ENCODE measurements at places on chromosomes 5 and 9. TPM values are rescaled to one million over a fixed set of nuclear protein-coding genes. Genes with fewer than 3 reads are reported as not detected.

Gene ADAMTS19
- 0.30 TPM for total RNA-seq

Gene SPATA31E1
- total RNA-seq: not detected

Gene VDAC1
- 577 TPM for total RNA-seq

Gene FCN2
- total RNA-seq: not detected

- H3K4me3 ChIP-seq: no peak overlapping the region
- no peak for DNase-seq
- no peaks in the 10 kb centered on the region for H3K4me1 ChIP-seq
Measured at GRCh38 chr5:125746917-125747316, 676.3 kb upstream of the GRAMD2B start.

GRCh38 chr5:167864801-167865200 lies 426.6 kb upstream of the WWC1 start:
- H3K36me3 ChIP-seq: no peaks in the 10 kb centered on the region
- H3K4me1 ChIP-seq: no peaks in the 10 kb centered on the region

DNA sequence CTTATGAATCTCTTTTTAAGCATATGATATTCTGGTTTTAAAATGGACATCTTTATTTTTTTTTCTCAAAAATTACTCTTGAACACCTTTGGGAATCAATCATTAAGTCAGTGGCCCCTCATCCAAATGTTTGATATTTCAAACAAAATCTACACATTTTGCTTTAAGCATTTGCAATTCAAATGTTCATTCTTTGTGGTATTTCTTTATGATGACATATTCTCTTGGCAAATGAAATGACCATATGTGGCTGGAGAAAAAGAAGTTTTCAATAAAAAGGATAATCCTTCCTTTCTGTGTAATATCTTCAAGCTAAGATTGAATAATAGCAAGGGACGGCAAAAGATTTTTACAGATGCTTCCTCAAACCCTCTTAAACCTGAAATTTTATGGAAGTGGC lies 420.8 kb downstream of the MTRR start:
- no peaks in the 10 kb centered on the region for H3K36me3 ChIP-seq
- no peak overlapping the region for H3K27ac ChIP-seq
- H3K27me3 ChIP-seq: no peaks in the 10 kb centered on the region
- H3K4me1 ChIP-seq: no peaks in the 10 kb centered on the region
- no peak for DNase-seq

- no peaks in the 10 kb centered on the region for H3K36me3 ChIP-seq
- H3K27ac ChIP-seq: no peak overlapping the region
- H3K4me1 ChIP-seq: no peaks in the 10 kb centered on the region
- no peak overlapping the region for H3K4me3 ChIP-seq
- DNase-seq: no peak
- peaks cover 18% of the 10 kb centered on the region for H3K27me3 ChIP-seq
Measured at GRCh38 chr9:97934321-97935115, 3.5 kb downstream of the HEMGN start.

Measured in heart right ventricle (tissue), 16 donors.